ENCODE measurements at places on chromosomes 13 and 19. TPM values are rescaled to one million over a fixed set of nuclear protein-coding genes. Genes with fewer than 3 reads are reported as not detected.

ZNF776 gene
- total RNA-seq, result 22.6 TPM

PALM3 gene
- 0.90 TPM for total RNA-seq

NKG7 gene
- total RNA-seq, result not detected

LRRC63 gene
- not detected for total RNA-seq

TTC9B gene
- total RNA-seq, result 1.1 TPM

NANOS3 gene
- total RNA-seq, result 0.69 TPM

CDC42EP5 gene
- 21.4 TPM for total RNA-seq

ADPRHL1 gene
- total RNA-seq, result 1.5 TPM

OR7A5 gene
- not detected for total RNA-seq

PNMA8C gene
- total RNA-seq, result 0.41 TPM

CDX2 gene
- total RNA-seq, result 0.33 TPM

SYNE4 gene
- 4.5 TPM for total RNA-seq

SMIM24 gene
- total RNA-seq, result not detected

DUS3L gene
- total RNA-seq, result 16.2 TPM

TEAD2 gene
- 167 TPM for total RNA-seq

PSG1 gene
- total RNA-seq, result not detected

SHD gene
- 0.90 TPM for total RNA-seq

KLHL1 gene
- total RNA-seq, result not detected

GNA15 gene
- total RNA-seq, result not detected

ZNF728 gene
- total RNA-seq, result not detected

EMC10 gene
- 0.21 TPM for total RNA-seq

C3 gene
- total RNA-seq, result not detected

JOSD2 gene
- total RNA-seq, result 0.46 TPM

POGLUT2 gene
- 15.2 TPM for total RNA-seq

SPC24 gene
- total RNA-seq, result 17.0 TPM

URI1 gene
- total RNA-seq, result 38.2 TPM
